Activated CD4-positive, CD25-positive, alpha-beta regulatory T cell treated with anti-CD3 and anti-CD28 coated beads, Interleukin-2, amount 50 U/mL, for 72 hours (primary cell): ENCODE measurements at places on chromosomes 16 and 17.

DNA sequence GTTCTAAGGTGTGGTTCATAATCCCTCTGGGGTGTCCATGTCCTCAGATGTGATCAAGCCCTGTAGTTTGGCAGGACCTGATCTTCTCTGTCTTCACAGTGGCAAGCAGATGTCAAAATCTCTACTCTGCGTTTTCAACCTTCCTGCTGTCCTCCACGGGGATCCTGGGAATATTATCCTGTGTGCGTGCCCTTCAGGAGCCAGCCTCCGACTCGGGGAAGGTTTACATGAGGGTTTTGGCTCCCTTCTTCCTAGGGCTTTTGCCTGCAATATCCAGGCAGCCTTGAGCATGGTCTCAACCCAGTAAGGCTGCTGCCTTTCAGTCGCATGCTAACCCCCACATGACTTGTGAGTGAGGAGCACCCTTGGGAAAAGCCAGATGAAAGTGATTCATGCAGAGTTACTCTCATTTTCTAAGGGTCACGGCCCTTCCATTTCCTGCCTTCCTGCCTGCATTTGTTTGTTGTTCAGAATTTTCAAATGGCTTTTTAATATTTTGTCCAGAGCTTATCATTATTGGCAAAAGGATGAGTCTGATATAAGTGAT, 202.2 kb upstream of the CHMP6 start:
- DNase-seq = no peak

- DNase-seq = no peak
Observed at GRCh38 chr16:6903671-6904070, 429.0 kb upstream of the RBFOX1 start.

DNA sequence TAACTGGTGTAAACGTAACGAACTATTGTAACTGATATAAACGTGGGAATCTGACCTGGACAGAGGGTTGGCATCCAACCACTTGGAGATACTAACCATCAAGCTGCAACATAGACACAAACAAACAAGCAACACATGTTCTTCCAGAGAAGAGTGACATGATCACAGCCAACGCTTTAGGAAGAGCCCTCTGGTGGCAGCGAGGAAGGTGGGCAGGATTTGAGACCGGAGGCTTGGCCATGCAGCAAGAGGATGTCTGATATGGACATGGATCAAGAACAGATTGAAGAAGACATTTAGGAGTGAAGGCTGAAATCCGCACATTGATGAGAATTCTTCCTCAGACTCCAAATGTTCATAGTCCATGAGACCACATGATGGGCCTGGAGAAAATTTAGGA, 40.3 kb upstream of the TNRC6A start:
- DNase-seq = no peak

DNA sequence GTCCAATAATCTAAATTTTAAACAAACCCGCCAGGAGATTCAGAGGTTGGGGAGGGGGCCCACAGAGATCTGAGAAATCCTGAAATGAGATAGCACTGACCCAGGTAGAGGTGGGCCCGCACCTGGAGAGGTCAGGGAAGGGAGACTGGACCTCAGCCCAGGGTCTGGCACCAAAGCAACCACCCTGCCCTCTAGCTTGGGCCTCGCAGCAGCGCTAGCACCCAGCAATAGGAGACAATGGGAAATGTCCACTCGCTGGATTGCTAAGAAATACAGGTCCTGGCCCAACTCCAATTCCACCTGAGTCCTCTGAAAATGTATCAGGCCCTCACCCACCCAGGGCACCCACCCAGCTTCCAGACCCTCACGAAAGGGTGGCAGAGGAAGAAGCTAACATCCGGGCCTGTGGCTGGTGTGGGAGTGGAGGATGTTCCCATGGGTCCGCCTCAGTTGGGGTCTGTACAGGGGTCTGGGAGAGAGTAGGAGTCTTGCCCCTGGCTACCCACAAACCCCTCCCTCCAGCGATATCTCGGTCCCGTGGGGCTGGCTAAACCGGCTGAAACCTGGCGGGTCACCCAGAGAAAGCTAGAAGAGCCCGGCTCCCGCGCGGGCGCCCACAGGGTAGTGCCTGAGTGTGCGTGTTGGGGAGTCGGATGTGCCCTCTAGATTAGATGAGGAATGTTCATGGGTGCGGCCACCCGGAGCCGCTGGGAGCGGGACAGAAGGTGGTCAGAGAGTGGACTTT, 1.1 kb downstream of the PLLP start:
- no peak for DNase-seq
